Activated CD4-positive, alpha-beta T cell treated with anti-CD3 and anti-CD28 coated beads, Interleukin-2, Interleukin-4, amounts not matched to agents 100 ng/mL and 50 ng/mL, durations not matched to agents 16 hours and 8 hours (primary cell): ENCODE measurements at places on chromosomes 4 and X.
A peak's percentile ranks its signal among the peaks of the same experiment; 100 is the strongest.

DNA sequence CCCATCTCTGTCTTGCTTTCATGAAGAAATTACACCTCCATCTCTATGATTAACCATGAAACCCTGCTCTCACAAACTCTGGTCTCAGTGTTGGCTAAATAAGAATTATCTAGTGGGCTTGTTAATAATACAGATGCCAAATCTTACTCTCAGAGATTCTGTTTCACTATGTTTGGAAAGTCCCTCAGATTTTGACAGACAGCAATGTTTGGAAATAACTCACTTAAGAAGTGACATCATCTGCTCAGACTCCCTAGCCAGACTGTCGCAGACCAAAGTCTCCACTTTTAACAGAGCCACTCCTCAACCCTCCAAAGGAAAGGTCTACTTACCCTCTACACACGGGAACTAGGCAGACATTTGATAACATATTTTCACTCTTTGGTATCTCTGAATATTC is 328.5 kb upstream of the FGF16 start:
- peak; percentile 2 for DNase-seq

DNA sequence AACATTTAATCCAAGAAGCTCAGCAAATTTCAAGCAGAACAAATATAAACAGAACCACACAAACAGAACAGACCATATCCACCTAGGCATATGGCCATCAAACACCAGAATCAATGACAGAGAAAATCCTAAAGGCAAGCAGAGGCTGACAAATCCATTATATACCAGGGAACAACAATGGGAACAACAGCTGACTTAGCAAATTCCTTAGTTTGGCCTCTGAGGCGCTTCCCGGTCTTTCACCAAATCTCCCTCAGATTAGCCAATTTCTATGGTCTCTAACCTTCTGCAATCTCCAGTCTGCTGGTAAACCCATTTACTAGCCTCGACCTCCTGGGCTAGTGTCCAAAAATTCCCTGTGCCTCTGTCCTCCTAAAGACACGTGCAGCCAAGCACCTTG is 59.2 kb downstream of the GPR143 start:
- DNase-seq, result no peak

DNA sequence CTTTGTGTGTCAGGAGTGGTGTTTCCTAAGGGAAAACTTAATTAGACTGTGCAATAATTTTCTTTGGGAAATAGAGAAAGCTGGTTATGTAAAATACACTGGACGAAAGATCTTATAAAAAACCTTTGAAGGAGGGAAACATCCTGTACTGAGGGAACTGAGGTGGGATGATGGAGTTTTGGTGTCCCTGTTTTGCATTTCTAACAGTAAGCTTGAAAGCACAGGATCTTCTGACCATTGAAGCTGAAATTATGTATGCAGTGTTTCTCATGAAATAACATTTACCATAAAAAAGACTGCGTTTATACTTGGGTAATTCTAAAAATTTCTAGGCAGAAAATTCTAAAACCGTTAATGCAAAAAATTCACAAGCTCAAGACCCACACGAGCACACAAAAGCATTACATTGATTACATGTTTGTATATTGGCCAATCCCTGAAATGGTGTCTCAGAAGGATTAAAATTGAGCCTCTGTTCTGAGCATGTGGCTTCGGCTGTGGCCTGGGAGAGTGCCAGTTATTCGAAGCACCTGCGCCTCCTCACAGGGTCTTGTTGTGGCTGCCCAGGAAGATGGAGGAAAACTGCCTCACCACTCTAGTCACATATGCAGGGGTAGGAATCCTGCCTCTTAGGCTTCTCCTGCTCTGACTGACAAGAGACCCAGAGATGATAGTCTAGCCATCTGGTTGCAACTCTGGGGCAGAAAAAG is 49.5 kb downstream of the JADE3 start:
- DNase-seq, result no peak

DNA sequence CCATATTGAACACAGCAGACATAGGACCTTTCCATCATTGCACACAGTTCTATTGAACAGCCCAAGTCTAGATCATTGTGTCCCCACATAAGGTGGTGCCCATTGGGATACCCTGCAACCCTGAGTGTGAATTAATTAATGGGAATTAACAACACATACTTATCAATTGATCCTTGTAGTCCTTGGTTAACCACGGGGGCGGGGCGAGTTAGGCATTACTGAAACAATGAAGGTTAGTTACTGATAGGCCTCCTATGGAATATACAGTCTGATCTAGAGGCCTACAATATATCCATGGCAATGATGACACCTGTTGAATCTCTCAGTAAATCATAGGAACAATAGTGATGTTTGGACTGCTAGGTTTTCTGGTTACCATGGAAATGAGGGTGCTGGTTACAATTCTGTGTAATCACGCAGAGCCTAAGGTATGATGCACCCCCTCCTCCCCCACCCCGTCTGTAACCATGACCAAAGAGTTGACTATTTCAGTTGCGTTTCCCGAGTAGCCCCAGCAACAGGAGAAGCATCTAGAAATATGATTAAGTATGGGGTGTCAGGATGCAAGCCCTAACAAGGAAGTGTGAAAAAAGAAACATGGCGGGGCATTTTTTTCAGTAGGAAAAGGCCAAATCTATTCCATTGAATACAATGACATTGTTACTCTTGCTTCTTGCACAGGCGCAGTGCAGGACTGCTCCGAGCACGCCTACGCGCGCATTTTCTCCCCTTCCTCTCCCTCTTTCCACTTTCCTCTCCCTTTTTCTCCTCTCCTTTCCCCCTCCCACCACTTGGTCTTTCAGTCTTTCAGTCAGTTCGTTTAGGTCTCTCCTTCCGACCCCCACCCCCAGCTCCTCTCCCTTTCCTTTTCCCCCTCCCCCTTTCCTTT is 677 bp upstream of the NONO start:
- peak; percentile 57 for DNase-seq

DNA sequence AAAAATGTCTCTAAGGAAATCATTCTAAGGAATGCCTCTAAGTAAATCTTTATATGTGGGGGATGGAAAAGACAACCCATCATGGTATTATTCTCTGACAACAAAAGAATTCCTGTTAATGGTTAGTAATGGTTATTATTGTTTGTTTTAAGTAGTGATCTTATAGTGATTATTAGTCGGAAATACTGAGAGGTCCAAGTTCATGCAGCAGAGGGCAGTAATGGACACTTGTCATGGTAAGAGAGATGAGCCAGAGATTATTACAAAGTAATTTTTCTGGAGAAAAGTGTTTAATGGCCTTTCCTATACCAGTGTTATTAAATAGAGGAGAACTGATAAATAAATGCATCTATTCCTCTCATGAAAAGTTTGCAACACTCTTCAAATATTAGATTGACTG is 8.1 kb upstream of the DKK2 start:
- no peak for DNase-seq

DNA sequence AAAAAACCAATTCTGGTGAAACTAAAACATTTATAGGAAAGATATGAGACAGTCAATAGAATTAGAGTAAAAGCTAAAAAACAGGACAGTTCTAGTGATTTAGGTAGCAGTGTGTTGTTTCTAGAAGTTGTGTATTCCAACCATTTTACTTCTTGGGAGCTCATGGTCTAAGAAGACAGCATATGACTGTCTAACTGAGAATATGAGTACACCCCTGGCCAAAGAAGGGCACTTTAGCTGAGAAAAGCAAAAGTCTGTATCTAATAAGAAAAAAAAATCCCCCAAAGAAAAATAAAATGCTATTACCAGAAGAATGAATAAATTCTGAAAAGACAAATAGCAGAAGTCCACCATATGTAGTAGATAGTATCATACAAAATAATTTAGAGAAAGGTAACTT is 26.4 kb downstream of the EREG start:
- no peak for DNase-seq

- DNase-seq, result peak; percentile 92
Observed at GRCh38 chr4:112145326-112145789, at the start of gene FAM241A. FAM241A (plus strand) TSS chr4:112145454; CDS start chr4:112145581, 127 bp downstream.

GRCh38 chrX:8760021-8760420 is 28.1 kb upstream of the ANOS1 start:
- DNase-seq, result no peak

DNA sequence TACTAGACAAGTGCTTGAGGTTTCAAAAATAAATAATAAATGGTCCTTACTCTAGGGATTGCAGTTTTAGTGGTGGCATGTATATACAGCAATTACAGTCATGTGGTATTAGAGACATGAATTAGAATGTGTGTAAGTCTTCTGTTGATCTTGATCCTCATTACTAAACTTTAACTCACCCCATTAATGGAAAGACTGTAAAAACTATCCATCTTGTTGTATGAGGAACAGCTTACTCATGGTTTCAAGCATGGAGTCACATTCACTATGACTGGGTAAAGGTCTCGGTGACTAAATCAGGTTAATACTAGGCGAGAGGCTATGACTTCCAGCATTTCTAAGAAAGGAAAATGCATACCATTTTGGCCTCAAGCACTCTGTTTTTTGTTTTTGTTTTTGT is 107.0 kb upstream of the HPGD start:
- DNase-seq, result peak; percentile 20

DNA sequence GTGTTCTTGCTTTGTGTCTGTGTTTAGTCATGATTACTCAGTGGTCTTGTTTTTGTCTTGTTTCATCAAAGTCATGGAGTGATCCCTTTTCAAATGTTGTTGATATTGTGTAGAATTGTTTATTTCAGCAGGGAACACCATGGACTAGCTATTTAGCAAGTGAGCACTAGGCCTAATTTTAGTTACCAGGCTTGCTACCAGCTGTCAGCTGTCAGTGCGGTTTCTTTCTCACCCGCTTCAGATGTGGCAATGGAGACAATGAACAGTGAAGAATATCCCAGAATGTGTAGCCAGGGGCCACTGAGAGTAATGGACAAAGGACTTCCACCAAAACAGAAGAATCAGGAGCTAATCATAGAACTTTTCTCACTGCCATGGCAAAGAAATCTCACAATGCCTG is 432.8 kb upstream of the FMR1 start:
- DNase-seq, result no peak

DNA sequence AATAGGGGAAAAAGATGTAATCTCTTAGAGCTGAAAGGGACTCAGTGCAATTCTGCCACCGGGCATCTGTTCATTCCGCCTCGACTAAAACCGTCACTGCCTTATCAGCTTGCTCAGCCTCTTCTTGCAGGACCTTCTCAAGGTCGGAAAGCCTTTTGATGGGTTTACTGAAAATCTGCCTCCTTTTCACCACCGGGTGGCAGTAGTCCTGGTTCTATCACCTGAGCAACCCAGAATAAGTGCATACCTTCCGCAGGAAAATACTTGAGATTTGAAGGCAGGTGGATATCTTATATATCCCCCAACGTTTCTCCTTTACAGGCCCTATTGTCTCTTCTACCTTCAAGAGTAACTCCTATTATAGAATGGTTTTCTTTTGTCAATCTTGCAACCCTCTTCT is 103.4 kb upstream of the PAK3 start:
- peak; percentile 19 for DNase-seq

DNA sequence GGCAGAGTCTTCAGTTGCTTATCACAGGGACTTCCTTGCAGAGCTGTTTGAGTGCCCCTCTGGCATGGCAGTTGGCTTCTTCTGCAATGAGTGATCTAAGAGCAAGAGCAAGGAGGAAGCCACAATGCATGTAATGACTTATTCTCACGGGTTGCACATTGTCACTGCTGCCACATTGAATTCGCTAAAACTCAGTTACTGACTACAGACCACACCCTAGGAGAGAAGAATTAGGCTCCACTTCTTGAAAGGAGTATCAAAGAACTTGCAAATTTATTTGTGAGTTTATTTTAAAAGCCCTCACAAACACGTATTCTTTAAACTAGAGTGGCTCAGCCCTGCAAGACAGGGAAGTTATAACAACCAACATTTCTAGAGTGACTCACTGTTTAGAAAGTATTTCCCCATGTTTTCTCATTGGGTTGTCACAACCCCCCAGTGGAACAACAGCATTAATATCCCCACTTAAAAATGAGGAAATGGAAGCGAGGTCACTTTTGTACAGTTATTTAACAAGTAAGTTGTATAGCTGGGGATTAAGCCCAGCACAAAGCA is 32.4 kb upstream of the RBPJ start:
- peak; percentile 89 for DNase-seq

DNA sequence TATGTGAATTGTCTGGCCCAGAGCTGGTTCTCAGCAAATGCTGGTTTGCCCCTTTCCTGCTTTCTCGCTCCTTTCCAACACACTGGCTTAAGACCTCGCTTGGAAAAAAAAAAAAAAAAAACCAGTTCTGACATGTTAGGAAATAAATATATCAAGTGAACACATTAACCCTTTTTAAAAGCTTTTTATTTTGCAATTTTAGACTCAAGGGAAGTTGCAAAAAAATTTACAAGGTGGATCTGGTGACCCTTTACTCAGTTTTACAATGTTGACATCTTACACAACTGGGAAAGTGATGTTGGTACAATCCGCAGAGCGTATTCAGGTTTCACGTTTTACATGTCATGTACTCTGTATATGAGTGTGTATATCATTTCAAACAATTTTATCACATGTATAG is 100.1 kb downstream of the RTL5 start:
- DNase-seq, result no peak

DNA sequence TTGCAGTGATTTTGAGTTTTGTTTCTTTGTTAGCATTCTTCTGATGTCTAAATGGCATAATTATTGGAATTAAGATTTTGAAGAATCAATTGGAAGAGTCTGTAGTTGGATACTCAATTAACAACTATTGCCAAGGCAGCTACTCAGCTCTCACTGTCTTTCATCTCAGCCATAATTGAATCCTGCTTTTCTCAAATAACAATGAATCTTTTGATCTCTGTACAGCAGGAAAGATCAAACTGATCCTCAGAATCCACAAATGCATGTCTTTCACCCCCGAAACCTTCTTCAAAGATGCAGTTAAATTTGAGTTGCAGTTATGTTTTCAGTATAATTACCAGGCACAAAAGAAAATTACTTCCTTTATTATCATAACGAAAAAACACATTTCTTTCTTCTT is 86.2 kb downstream of the MAD2L1 start:
- no peak for DNase-seq

DNA sequence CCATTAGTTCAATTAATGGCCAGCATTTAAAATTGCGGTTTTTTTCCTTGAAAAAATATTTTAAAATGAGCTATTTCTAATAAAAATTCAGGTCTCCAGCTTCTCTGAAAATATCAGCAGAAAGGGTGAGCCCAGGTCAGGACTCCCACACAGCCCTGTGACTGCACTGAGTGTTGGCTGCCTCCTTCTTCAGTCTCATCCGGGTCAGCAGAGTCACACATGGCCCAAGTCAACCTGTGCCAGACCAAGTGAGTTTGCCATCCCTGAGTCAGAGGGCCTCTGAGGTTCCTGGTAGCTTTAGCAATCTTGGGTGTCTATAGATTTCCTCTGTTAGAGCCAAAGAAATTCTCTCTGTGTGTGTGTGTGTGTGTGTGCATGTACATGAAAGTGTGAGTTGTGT is 22.1 kb upstream of the MSX1 start:
- DNase-seq, result no peak

GRCh38 chr4:40577588-40578253 is 51.9 kb downstream of the RBM47 start:
- no peak for DNase-seq

GRCh38 chr4:47852136-47852535 is 14.3 kb upstream of the CORIN start:
- no peak for DNase-seq

GRCh38 chrX:43961699-43962098 is 11.5 kb downstream of the NDP start:
- no peak for DNase-seq
